Cortex of kidney (tissue), 1 donor: ENCODE measurements at places on chromosomes 2 and 18.

- DNase-seq, result no peak
Measured at GRCh38 chr18:11872479-11873136, 21.4 kb downstream of the CHMP1B start.

DNA sequence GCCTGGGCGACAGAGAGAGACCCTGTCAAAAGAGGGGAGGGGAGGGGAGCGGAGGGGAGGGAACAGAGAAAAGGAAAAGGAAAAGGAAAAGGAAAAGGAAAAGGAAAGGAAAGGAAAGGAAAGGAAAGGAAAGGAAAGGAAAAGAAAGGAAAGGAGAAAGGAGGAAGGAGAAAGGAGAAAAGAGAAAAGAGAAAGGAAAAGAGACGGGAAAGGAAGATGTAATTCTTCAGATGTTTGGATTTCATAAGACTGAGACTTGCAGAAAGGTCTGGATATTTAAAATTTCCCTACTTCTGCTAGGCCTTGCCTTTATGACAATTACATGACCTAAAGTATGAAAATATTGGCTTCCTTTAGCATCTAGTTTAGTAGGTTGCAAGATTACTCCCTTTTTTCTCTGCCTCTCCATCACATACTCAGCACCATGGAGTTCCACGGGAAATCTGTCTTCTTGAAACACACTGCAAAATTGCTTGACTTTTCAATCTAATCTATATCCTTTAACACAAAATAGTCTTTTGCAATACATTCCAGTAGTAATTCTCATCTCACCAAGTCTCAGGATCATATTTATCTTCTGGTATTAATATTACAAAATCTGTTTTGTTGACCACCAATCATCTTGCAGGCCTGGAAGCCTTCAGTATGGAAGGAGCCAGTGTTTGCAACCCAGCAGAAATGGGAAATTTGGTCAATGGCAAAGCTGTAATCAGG is 383.5 kb downstream of the ZEB2 start:
- no peak for DNase-seq

- DNase-seq, result no peak
Measured at GRCh38 chr2:201820383-201821007, 14.2 kb downstream of the CDK15 start.

GRCh38 chr2:43225093-43225787 is 1.2 kb downstream of the ZFP36L2 start:
- DNase-seq, result no peak

DNA sequence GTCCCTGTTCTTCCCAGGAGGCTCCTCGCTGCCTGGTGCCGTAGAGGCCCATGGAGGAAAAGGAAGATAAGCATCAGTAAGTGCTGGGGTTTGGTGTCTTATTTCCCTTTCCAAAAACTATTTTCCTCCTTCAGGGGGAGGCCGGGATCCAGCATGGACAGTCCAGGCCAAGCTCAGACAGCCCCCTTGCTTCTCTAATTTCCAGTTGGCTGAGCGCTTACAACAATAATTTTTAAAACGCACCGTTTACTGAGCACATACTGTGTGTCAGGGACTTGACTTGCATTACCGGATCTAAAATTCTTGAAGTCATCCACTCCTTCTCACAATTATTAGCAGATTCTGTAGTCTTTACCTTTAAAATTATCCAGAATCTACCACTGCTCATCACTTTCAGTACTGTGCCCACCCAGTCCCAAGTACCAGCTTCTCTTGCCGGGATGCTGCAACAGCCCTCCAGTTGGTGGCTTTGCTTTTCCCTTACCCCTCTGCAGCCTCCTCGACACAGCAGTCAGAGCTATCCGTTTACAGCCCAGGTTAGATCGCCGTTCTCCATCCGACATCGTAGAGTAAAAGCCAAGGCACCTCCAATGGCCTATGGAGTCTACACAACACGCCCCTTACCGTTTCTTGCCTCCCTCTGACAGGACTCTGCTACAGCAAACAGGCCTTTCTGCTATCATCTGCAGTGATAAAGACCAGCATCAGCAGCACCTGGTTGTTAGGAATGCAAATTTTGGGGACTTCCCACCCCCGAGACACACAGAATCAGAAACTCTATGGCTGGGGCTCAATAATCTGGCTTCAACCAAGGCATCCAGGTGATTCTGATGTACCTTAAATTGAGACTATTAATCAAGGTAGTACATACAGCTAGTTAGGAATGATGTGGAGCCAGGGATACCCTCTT is 75.2 kb upstream of the TSPYL6 start:
- no peak for DNase-seq

DNA sequence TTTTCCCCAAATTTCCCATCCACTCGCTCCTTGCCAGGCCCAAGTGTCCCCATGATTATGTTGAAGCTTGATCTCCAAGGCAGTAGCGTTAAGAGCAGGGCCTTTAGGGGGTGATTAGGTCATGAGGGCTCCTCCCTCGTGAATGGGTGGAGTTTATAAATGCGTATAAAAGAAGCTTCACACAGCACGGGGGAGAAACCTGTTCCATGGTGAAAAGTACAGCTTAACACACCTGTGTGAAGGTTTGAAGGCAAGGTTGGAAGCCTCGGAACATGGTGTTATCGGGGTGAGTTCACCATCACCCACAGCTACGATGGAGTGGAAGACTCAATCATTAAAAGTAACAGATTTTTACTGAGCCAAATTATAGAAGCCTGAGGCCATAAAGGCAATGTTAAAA is 137.4 kb upstream of the ALKAL2 start:
- DNase-seq, result no peak

- DNase-seq, result no peak
Measured at GRCh38 chr2:65727816-65728215, 295.4 kb upstream of the SPRED2 start.

GRCh38 chr2:237541243-237541642 is 25.1 kb upstream of the PRLH start:
- no peak for DNase-seq

- DNase-seq, result no peak
Measured at GRCh38 chr2:10399358-10399757, 48.8 kb downstream of the ODC1 start.

GRCh38 chr2:238220892-238221521 is 17.5 kb upstream of the ILKAP start:
- no peak for DNase-seq

DNA sequence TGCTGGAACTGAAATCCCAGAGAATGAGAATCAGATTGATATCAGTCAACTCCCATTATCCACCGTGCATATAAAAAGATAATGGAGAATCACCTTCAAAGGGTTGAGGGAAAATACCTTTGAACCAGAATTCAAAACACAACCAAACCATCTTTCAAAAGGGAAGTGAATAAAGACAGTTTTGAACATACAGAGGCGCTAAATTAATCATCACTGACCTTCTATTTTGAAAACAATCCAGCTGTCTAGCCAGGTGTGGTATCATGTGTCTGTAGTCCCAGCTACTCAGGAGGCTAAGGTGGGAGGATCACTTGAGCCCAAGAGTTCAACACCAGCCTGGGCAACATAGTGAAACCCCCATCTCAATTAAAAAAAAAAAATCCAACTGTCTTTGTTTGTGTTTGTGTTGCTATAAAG is 63.6 kb downstream of the TRABD2A start:
- DNase-seq, result no peak

DNA sequence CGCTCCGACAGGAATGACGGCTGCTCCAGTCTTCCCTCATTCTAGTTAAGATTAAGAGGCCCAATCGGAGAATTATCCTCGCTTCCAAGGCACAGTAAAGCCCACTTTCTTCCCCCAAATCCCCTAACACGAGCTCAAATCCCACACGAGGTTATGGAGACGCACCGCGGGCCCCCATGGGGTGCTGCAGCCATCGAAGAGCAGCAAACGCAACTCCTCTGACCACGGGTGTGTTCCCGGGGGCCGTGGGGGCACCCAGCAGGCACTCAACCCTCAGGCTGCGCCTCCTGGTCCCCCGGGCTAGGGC is 446 bp downstream of the COPS9 start:
- DNase-seq, result no peak

DNA sequence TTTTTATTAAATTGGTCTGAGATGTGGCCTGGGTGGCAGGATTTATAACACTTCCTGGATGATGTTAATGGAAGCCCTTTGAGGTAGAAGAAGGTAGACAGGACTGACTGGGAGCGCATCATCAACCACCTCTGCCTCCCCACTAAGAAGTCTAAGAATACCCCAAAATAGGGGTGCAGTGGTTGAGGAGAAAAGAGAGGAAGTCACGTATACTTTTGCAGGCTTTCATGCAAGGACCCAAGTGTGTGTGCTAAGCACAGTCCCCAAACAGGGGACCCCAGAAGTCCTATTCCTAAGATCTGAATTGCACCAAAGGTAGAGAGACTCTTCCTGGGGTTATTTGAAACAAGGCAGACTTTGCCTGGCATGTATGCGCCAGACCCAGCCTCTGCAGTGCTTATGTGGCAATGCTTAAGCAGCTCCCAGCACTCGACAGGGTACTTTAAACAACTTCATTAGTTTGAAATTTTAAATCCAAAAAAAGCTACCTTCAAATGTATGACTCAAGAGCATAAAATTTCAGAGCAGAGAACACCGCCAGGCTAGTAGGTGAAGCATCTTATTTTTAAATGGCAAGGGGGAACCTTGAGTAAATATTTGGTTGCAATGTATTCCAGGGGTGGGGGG is 35.3 kb downstream of the BCL2 start:
- DNase-seq, result no peak

DNA sequence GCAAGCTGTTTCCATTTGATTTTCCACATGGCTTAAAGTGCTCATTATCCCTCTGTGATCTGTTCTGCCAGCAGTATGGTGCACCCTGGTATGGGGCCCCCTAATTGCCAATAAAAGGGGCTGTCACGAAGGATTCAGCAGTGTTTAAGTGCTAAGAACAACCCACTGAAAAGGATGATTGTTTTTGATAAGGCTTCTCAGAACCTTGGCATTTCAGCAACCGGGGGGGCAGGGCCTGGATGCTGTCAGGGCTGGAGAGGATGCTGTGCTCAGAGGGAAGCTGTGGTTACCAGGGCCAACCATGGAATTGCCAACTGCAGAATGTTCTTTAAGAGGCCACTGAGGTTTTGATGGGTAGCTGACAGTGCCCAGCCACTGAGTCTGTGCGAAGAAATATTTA is 117.8 kb downstream of the CTIF start:
- DNase-seq, result no peak

GRCh38 chr2:120936476-120937334 is 201.0 kb downstream of the GLI2 start:
- DNase-seq, result no peak

GRCh38 chr2:166627893-166628292 is 133.8 kb upstream of the SCN7A start:
- no peak for DNase-seq

- DNase-seq, result no peak
Measured at GRCh38 chr18:41504316-41504715, 450.7 kb upstream of the PIK3C3 start.

DNA sequence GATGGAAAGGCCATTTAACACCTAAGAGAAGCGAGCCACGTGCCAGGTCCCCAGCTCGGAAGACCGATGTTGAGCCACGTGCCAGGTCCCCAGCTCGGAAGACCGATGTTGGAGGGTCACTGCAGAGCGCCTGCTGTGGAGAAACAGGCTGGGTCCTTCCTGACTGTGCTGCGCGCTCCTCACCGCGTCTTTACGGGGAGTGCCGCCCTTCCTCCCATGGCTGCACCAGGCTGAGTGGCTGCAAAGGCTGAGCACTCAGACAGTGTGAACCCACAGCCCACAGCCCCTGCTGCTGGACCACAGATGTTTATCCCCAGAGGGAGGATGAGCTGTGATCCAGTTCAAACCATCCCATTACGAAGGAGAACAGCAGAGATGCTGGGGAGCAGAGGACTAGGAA is 55.7 kb downstream of the RTP5 start:
- DNase-seq, result no peak

DNA sequence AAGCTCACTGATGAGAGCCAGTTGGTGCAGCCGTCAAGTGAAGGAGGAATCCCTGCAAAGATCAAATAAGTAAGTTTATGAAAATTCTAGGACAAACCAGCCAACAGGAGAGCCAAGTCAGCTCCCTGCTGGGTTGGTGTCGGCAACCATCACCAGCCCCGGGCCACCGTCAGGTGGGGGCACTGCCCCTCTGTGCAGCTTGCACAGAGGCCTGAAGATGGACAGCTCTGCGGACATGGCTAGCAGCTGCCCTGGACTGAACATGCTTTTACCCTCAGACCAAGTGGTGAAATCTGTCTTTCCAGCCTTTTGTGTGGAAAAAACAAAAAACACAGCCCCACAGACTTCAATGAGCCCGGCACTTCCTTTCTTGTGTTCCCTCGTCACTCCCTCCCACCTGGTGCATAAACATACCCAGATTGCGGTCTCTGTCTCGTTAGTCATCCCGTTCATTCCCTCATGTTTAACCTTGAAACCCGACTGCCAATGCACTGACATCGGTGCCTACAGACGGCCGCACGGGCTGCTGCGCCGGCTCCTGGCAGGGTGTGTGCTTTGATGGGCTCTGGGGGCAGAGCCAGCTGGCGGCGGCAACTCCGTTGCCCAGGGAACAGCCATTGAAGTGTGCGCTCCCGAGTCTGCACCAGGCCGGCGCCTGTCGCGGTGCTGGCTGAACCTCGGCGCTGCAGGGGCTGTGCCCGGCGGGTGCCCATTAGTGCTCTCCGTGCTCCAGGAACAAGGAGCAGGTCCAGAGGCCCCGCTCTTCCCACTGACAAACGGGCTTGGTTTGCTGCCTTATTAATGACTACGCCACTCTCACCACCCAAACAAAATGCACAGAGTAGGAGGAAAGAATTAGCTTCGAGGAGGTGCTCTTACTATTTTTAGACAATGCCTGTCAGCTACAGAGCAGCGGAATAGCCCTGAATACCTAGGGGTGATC is 95.3 kb downstream of the EIPR1 start:
- no peak for DNase-seq

DNA sequence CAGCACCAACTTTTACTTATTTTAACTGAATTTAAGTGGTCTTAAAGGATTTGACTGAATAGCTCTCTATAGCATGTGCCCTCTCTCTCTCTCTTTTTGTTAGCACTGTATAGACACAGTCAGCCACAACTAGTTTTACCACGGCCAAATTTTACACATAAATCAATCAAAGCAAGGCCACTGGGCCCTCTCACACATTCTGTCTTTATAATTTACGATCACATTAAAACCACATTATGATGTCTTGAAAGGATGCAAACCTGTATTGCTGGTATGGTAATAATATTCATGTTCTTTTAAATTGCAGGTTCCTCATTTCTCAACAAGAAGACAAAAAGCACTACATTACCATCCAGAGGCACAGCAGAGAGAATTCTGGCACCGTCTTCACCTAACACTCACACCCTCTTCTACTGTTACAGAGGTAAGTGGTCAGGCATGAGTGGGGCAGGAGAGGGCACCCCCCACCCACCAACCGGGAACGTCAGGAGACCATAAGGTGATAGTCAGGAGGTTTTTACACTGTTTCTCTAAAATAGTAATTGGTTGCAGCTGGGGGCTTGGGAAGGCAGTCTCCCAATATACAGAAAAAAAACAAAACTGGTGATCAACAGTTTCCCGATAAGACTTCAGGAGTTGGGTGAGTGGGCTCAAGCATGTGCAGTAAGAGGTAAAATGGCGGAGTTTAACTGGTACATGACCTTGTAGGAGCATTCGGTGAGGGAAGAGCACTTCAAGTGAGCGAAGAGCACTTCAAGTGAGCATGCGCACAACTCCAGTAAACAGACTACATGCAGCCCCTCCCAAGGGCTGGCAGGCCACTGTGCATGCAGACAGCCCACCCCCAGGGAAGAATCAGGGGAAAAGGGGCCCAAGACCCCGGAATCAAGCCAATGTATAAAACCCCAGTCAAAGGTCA is 296.7 kb downstream of the PIEZO2 start:
- no peak for DNase-seq
